ENCODE measurements at places on chromosomes 1 and 21.
A peak's percentile ranks its signal among the peaks of the same experiment; 100 is the strongest.

GRCh38 chr1:244801246-244801645 is 34.2 kb upstream of the COX20 start:
- peak; percentile 42 for DNase-seq

- DNase-seq = no peak
Observed at GRCh38 chr1:81242103-81242502, 558.6 kb upstream of the ADGRL2 start.

DNA sequence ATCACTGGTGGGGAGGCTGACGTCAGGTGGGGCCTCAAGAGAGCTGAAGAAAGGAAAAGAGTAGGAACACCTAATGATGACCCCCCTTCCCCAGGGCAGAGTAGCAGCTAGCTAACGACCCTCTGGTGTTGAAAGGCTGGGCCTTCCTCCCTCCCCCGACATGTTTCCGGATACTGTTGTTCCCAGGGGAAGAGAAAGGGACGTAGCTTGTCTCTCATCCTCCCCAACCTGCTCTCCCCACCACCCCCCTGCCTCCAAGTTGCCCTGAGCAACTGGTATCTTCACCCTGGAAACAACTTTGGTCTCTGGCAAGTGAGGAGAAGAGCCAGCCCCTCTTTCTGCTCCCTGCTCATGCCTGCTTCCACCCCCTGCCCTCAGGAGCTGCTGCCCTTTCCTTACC is 2.4 kb downstream of the SEMA6C start:
- DNase-seq = no peak

DNA sequence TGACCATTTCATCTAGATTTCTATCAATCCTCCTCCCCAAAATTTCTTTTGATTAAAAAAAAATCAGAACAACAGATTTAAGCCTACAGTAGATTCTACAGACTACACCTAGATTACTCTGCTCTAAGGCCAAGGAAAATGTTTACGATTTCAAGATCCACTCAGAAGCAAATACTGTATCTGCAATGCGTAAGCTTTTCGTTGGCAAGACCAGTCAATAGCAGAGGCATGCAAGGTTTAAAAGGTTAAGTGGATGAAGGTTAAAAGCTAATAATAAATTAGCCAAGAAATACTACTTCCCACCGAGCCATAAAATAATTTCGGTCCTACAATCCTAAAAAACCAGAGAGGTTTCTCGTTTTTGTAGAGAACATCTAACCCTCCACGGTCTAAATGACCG is 1.3 kb downstream of the CLSTN1 start:
- DNase-seq = peak; percentile 40

DNA sequence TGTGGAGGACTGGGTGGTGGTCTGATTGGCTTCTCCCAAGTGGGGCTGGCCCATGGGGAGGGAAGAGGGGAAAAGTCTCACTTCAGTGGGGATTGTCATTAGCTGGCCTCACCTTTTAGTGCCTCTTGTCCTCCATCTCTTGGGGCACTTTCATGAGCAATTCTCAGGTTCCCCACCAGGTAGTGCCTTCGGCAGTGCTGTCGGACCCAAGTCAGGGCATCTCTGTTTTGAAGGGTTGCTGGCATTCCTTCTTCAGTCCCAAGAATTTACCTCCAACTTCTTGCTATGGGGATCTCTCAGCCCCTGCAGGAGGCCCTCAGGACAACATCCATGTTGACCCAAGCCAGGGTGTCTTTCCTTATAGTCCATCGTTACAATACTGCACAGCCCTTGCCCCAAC is 54.7 kb upstream of the F3 start:
- DNase-seq = no peak

- no peak for DNase-seq
Observed at GRCh38 chr1:30637183-30637980, 86.0 kb downstream of the MATN1 start.

DNA sequence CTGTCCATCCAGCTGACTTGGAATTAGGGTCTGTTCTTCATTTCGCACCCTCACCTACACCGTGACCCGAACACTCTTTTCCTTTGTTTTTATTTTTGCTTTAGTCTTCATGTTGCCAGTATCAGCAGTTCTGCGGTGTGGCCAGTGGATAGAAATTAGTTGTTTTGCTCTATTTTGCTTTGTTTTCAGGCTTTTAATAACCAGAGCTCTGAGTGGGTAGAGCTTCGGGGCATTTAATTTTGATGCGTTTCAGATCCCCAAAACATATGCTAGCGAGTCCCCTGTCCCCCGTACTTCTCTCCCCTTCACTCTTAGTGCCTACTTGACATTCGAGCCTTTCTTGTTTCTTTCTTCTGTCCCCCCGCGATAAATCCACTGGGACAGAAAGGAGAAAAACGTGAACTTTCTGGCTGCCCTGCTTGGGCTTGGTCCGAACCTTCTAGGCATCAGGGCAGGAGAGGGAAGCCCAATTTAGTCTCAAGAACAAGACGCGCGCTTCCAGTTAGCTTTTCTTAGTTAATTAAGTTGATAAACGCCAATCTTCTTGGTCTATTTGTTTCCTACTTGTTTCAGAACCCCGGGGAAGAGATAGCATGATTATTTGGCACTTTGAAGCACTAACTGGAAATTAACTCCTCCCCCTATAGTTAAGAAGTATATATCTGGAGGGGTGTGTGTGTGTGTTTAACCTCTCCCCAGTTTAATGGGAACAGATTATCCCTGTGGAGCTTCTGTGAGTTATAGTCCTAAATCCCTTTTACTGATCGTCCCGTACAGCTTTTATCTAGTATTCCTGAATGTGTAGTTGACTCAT is 839 bp downstream of the SWT1 start:
- DNase-seq = peak; percentile 25

DNA sequence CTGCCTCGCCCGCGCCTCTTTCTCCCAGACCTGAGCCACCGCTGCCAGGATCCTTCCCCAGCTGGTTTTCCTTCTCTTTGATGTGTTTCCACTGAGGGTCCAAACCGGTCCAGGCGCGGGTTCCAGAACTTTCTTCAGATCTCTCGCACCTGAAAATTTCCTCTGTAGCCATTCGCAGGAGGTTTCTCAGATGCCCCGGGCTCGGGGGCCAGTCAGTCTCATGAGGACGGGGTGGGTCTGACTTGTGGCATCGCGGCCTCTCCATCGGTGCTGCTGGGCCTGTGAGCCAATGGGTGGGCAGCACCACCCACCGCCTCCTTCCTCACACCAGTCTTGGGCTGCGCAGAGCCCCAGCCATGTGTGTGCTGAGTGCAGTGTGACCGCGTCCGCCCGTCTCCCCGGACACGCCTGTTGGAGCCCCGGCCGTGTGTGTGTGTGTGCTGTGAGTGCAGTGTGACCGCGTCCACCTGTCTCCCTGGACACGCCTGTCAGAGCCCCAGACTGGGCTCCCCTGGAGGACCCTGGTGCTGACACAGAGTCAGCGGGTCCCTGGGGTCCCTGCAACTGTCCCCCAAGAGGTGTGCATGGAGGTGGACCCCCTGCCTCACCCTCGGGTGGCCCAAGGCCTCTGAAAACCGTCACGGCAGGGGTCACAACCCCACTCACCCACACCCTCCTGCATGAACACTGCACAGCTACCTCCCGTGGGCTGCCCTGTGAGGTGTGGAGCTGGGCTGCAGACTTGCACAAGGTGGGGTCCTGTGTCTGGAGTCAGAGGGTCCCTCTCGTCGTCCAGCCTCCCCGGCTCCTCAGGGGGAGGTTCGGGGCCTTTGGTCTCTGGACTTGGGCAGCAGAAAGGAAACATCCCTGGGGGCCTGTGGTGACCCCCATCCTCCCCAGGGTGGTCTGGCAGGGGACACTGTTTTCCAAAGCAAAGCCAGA is 20.2 kb downstream of the COL18A1 start:
- no peak for DNase-seq

DNA sequence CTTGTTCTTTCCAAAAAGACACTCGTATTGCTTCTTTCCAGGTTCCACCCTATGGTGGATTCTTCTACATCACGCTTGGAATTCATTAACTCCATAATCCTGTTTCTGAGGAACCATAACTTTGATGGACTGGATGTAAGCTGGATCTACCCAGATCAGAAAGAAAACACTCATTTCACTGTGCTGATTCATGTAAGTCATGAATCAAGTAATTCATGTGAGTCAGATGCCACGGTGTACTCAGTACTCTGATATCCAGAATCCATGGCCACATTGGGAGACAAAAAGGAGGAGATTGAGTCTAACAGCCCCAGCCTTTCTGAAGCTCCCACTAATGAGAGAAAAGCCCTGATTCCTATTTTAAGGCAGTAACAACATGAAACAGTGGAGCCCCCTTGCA is 7.4 kb downstream of the CHI3L2 start:
- DNase-seq = peak; percentile 70

GRCh38 chr1:119797606-119798005 is 13.7 kb downstream of the REG4 start:
- no peak for DNase-seq

- DNase-seq = no peak
Observed at GRCh38 chr1:52343979-52344378, 22.0 kb downstream of the CC2D1B start.

DNA sequence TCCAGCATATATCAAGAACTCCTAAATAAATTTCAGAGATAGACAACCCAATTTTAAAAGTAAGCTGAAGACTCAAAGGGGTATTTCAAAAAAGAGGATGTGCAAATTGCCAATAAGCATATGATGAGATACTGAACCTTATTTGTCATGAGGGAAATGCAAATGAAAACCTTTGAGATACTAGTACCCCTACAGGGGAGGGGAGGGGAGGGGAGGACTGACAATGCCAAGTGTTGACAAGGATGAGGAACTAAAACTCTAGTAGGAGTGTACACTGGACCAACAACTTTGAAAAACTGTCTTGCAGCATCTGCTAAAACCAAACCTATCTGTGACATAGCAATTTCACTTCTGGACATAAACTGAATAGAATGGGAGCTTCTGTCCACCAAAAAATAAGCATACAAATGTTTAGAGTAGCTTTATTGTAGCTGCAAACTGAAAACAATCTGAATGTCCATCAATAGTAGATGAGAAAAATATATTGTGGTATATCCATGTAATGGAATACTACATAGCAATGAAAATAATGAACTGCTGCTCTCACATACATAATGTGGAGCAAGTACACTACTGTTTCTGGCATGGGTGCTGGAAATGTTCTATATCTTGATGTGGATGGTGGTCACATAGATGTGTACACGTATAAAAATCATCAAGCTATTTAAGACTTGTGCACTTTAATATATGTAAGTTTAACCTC is 57.2 kb downstream of the CDK18 start:
- no peak for DNase-seq

DNA sequence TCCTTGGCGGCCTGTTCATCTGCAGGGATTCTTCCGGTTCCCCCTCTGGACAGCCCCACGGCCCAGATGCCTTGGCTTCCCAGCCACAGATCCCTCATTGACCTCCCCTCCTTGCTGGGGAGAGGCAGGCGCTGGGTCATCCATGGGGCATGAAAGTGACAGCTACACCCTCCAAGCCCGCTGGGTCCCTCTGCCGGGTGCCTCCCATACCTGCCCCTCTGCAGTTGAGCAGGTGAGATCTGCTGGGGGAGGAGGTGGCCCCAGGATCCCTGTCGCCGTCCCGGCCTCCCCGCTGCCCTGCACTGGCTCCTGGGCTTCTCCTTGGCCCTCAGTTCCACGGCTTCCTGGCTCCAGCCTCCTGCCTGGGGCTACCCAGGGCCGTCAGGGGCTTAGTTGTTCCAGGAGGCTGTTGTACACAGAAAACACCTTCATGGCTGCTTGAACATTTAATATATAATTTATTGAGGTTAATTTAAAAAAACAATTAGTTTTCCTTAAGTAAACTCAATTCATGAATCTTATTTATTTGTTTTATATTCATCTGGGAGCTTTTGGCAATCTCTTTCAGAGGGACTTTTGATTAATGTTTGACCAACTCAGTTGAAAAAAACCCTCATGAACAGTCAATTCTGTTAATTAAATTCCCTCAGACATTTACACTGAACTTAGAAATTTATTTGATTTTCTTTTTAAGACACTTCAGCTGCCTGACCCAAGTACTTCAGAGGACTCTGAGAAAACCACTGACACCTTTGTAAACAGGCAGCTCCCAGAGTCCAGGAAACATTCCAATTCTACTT is 67.6 kb upstream of the ABCG1 start:
- DNase-seq = no peak

GRCh38 chr21:26473471-26473870 is 99.6 kb downstream of the CYYR1 start:
- DNase-seq = no peak

GRCh38 chr1:52677076-52677806 is 20.9 kb downstream of the COA7 start:
- DNase-seq = no peak

GRCh38 chr1:196183941-196184340 is 424.3 kb downstream of the KCNT2 start:
- peak; percentile 15 for DNase-seq

DNA sequence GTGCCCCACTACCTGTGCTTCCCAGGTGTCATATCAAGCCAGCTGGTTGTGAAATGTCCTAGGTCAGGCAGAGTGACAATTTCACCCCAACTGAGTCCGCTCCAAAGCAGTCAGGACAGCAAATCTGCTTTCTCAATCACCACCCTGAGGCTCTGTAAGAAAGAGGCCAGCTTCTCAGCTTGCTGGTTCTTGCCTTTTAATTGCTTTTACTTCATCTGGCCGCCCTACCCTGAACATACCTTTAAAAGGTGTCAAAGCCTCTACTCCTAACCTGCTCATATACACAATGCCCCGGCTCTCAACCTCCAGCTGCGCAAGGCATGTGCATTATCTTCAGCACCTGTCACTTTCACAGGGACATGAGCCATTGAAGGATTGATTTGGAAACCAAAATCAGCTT is 581.6 kb downstream of the NPHP4 start:
- DNase-seq = no peak

- no peak for DNase-seq
Observed at GRCh38 chr1:30257322-30257721, 466.1 kb downstream of the MATN1 start.

- no peak for DNase-seq
Observed at GRCh38 chr1:42752284-42752683, 12.2 kb upstream of the CLDN19 start.

DNA sequence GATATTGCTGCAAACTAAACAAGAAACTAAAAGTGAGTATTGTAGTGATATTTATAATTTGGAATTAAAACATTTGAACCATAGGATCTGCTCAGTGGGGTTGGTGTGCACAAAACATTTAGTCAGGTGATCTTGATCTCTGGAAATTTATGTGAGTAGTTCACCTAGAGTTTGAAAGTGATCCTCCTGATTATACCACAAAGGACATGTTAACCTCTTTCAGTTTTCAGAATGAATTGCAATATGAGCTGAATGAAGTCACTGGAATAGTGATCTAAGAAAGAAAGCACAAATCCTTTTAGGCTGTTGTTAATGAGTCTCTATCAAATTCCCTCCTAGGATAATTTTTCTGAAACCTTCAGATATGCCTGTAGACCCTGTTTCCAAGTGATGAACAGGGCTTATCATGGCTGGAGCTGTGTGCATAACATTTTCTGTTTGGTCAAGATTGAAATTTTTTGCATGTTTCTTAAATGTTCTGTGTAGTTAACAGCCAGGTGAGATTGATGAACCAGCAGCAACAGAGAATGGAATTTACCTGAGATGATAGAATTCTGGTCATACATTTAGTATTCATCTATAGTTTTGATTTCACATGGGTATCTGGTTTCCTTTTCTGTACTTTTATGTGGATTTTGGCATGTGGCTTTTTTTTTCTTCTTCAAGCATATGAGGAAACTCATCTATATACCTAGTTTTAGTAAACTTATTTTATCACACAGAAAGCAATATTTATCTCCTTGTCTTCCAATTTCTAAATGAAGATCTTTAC is 25.5 kb downstream of the CDC14A start:
- no peak for DNase-seq

- peak; percentile 1 for DNase-seq
Observed at GRCh38 chr1:111015222-111015621, 51.5 kb upstream of the LRIF1 start.

Data from ELR (cell line).